Activated CD8-positive, alpha-beta T cell treated with anti-CD3 and anti-CD28 coated beads for 36 hours (primary cell): ENCODE measurements at places on chromosomes 2 and 18. TPM values are rescaled to one million over a fixed set of nuclear protein-coding genes. Genes with fewer than 3 reads are reported as not detected.

DNA sequence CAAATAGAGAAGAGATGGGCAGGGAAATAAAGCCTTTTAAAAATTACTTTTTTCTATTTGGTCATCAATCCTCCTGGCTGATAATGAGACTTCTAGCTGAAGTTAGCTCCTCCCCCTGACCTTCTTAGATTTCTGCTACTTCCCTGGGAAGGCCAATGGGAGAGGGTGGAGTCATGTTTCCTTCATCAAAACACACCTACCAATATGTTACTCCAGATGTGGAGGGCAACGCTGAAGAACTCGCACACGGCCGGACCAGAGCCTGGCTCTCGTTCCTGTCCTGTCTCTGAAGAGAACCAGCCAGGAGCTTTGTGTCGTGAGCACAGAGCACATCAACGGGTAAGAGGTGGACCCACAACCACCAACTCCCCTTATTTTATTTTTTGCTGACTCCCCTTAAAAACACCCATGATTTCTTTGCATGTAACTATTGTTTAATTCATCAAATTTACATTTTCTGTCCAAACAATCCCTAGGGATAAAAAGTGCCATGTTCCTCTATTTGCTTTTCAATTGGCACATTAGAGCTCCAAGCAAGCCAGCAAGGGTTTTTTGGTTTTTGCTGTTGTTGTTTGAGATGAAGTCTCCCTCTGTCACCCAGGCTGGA lies 94.9 kb downstream of the ADD2 start:
- no peak for DNase-seq

Gene SNTG2
- total RNA-seq = 3.2 TPM

DNA sequence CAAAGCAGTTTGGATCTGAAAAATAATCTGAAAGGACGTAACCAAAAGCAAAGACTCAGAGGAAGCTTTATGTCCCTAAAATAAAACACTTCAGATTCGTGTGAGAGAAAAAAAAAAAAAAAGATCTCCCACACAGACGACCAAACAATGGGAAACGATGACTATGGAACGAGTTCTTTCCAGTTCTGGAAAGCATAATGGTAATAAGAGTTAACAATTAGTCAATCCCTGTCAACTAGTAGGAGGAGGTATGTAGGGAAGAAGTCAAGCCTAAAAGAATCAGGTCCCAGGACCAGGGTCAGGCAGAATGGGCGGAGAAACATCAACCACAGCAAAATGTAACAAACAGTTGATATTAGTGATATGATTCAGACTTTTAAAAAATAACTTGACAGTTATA lies 170.3 kb upstream of the SETBP1 start:
- DNase-seq = no peak

Gene IL36B
- not detected for total RNA-seq

- DNase-seq = no peak
Measured at GRCh38 chr18:50802141-50802540, 17.7 kb downstream of the MRO start.

Gene KIF1A
- 10.2 TPM for total RNA-seq

- DNase-seq = no peak
Measured at GRCh38 chr2:98909317-98910211, 26.5 kb downstream of the CRACDL start.

- no peak for DNase-seq
Measured at GRCh38 chr18:7982216-7982615, 415.1 kb downstream of the PTPRM start.

Gene CAPN14
- 0.69 TPM for total RNA-seq

DNA sequence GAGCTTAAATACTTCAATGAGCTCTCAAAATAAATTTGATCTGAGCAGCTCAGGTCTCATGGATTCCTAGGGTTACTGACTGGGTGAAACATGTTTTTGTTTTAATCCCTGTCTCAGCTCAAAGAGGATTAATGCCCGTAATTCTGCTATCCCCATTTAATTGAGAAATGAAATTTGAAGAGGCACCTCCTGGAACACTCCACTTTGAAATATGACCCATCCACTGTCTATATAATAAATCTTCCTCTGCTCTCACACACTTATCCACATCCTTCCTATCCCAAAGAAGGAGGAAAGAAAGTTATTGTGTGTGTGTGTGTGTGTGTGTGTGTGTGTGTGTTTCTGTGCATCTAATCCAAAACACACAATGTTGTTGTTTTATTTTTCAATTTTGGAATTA lies 2082.4 kb upstream of the PIK3C3 start:
- DNase-seq = no peak

DNA sequence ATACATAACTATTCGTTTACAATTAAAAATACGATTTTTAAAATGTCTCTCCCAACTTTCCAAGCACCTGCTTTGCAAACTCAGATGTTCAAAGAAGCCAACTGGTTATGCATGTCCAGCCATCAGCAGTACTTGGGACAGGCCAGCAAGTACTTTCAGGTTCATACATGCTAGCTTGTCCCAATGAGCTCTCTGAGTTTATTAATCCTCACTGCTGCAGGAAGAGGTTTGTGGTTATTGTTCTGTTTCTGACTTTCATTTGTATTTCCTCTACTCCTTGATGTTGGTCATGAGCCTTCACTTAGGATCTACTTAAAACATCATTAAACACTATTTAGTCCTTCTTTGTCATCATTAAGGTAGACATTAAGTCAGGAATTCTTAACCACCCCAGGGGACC lies 374.1 kb downstream of the LRATD1 start:
- DNase-seq = no peak

Gene PRKAG3
- not detected for total RNA-seq

DNA sequence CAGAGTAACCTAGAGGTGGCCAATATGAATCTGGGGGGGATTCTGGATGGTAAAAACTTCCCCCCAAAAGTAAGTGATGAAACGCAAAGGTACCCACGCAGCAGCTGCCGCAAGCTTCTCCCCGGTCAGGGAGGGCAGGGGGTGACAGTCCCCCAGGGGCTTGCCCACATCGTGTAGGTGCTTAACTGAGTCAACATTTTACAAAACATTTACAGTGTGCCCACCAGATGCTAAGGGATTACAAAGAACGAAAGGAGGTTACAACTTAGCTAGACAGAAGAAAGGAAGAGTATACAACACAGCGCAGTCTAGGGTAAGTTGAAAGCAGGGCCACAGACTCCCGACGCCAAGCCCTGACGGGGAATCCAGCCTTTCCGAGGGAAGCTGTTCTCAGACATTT lies 45.6 kb downstream of the LPIN2 start:
- peak; percentile 35 for DNase-seq

DNA sequence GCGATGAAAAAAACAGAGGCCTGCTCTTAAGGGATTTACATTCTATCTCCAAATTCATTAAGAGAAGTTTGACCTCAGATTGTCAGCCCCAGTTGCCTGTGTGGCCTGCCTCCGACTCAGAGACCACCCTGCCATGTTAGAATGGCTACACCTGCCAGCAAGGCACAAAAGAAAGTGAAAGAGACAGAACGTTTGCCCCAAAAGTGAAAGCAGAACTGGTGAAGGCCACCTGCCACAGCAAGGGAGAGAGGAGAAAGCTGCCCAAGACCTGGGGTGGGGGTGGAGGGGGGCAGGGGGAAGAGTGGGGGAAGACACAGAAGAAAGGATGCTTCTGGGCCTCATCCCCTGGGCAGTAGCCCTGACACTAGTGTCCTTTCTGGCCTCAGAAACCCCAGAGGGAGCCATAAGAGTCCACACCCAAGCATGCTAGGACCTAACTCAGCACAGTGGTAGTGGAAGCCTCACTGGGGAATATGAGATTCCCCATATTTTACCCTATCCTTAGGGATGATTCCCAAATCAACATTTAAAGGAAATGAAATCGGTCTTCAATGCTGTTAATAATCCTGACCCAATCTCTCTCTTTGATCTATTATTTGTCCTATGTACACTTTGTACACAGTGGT lies 389.7 kb downstream of the TXNL1 start:
- DNase-seq = peak; percentile 3

- no peak for DNase-seq
Measured at GRCh38 chr2:42979870-42980763, 187.7 kb upstream of the HAAO start.

DNA sequence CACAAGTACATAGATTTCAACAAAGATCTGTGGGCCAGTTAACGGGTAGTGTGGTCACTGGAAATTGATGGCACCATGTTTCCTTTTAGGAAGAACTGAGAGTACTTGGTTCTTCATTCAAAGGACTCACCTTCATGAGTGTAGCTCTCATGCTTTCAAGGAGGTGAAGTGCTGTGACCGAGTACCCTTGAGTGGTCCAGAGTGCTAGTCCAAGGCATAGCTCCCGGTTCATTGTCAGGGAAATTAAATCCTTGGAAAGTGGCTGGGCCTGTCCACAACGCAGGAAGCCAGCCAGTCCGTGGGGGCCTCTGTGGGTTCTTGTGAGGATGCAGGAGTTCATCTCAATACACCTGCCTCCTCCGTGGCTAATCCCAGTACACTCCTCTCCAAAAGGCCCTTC lies 295.1 kb downstream of the GALR1 start:
- no peak for DNase-seq

- DNase-seq = no peak
Measured at GRCh38 chr18:75421656-75422055, 5.8 kb downstream of the SMIM21 start.

DNA sequence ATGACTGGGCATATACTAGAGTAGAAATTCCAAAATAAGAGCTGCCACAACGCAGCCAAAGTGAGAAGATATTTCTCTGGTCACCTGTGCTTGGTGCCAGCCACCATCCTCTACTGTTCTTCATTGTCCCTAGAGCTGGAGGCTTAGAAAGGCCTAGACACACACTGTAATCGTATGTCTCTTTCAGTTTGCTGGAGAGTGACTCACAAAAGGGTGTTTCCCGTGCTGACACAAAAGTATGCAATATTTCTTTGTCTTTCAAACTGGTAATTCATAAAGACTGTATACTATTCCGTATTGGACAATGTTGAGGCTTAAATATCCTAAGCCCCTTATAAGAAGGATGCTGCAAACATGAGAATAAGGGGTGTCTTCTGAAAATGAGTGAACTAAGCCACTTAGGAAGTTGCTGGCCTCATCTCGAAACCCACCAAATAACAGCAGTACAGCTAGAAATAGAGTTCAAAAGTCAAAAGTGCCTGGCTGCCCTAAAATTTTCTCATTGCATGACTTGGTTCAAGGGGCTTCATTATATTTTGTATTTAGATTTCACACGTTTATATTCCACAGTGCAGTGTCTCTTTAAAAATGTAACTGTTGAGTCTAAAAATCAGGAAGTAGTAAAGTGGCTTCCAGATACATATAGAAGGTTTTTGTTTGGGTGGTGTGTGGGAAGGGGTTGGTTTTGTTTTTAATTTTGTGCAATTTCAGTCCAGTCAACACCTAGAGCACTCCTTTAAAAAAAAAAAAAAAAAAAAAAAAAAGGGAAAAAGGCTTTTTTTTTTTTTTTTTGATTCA lies 601.1 kb downstream of the ARHGAP15 start:
- DNase-seq = peak; percentile 39

- no peak for DNase-seq
Measured at GRCh38 chr2:8607606-8608005, 74.2 kb upstream of the ID2 start.

DNA sequence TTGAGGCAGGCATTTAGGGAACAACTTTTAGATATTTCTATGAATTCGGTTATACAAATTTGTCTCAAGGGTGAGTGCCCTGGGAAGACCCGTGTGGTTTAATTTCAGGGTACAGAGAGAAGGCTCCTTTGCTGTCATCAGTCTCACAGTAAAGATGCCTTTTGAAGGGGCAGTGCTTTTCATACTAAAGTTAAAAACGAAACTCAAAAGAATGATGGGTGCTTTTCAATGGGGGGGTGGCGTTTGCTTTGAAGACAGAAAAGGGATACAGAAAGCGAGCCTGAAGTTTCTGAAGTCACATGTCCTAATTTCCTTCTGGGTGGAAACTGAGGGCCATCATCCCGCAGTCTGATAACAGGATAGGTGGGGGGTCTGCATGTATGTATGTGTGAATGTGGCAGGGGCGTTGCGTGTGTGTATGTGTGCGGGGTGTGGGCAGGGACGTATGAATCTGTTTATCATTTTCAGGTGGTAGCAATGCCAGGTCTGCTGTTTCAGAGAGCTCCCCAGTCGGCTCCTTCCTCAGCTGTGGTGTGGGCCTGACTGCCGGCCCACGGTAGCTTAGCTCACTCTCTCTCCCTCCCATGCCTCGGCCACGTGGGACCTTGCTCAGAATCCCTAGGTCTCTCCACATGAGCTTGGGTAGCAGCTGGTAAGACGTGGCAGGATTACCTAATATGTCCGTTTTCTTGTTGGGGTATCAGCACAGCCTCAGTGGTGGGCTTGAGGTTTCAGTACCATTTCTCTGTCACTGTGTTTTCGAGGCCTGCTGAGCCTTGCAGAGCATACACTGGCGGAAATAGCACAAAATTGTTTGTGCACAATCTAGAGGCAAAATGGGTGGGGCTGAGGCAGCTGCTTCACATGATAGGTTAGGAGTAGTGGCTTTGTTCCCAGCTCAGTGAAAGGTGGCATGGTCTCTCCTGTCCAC lies 32.7 kb downstream of the ARHGAP25 start:
- DNase-seq = peak; percentile 68

DNA sequence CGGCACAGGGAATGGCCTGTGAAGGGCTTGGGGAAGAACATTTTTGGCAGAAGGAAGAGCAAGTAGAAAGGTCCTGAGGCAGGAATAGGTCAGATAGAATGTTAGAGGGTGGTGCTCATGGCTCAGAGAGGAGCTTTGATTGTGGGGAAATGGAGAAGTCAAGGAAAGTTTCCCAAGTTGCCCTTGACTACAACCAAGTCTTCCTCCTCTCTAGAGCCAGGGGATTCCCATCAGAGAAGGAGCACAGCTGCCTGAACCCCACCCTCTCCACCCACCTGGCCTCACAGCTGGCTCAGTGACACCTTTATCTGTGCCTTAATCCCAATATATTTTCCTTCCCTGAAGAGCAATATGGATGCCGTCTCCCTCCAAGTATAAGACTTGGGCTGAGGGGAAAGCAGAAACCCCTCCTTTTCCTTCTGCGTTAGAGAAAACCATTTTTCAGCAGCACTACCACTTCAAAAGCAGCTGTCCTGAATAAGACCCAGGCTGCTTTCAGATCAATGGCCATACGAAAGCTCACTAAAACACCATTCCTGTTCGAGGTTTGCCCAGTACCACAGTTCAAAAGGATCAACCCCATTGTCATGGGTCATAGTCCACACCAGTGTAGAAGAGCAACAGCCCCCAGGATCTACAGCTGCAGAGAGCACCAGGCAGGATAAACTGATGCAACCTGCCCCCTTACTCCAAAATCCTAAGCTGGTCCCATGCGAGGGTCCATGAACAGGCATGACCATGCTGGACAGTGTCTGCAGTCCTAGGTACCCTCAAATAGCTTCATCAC lies 199.6 kb downstream of the AFF3 start:
- DNase-seq = no peak

Gene FAM237A
- total RNA-seq = not detected
